ENCODE measurements at places on chromosomes 2 and 18.

DNA sequence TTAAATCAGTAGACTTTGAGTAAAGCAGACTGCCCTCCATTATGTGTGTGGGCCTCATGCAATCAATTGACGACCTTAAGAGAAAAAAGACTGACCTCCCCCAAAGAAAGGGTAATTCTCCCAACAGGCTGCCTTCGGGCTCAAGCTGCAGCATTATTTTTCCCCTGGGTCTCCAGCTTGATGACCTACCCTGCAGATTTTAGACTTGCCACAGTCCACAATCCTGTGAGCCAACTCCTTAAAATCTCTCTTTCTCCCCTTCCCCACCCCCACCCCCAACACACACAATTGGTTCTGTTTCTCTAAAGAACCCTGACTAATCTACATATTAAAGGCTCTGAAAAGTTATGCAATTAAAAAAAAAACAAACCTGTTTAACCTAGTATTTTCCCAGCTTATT, 89.4 kb downstream of the RNF152 start:
- DNase-seq = no peak

GRCh38 chr2:96823198-96823597, 7.1 kb downstream of the CNNM3 start:
- DNase-seq = no peak

DNA sequence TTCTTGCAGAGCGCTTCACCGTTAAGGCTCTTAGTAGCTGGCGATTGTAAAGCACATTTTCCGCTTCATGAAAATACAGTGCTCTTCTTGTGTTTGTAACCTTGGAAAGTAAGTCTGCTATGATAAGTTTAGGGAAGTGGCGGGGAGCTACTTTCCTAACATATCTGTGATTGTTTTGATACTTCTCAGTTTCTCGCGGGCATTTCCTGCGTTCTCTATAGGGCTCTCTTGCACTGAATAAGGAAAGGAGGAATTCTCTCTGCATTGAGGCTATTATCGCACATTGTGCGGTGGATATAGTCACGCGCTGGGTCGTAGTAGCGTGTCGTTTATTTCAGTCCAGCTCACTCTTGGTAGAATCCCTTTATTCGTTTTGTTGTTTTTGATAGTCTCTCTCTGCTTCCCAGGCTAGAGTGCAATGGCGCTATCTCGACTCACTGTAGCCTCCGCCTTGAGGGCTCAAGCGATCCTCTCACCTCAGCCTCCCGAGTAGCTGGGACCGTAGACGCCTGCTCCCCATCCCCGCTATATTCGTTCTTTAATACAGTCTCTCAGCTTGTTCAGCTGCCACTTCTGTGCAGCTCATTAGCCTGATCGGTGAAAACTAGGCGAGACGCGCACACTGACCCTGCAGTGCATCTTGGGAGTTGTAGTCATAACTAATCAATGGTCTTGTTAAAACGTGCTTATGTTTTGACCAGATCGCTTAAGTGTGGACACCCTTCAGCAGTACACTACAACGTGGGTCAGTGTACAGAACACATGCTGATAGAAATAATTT, 1.0 kb upstream of the PPP4R3B start:
- peak; percentile 55 for DNase-seq

DNA sequence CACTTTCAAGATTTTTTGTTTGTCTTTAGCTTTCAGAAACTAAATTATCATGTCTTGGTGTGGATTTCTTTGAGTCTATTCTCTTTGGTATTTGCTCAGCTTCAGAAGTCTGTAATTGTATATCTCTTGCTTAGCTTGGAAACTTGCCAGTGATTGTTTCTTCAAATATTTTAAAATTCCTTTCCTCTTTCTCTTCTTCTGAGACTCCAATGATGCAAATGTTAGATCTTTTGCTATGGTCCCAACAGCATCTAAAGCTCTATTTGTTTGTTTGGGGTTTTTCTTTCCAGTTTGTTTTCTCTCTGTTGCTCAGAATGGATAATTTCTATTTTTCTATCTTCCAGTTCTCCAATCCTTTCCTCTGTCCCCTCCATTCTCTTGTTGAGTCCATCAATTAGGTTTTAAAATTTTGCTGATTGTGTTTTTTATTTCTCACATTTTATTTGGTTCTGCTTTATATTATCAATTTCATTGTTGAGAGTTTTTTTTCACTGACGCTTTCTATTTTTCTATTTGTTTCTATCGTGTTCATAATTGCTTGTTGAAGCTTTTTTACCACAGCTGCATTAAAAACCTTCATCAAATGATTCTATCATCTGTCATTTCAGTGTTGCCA, 81.5 kb upstream of the DAPL1 start:
- no peak for DNase-seq

DNA sequence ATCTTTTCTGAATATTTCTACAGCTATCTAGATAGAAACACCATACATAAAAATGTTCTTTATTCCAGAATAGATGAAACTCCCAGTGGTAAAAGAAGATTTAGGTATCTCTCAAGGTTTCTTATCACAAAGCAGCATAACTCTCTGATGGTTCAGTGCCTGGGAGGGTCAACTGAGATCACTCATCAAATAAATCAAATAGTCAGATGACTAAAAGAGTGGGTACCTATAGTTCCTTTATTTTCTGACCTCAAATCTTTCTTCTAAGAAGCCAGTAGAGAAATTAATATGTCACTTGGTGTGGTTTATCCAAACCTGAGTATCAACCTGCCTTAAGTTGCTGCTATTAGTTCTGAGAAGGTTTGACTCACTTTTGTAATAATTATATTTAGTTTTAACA, 120.9 kb downstream of the TMEFF2 start:
- DNase-seq = no peak

- no peak for DNase-seq
Observed at GRCh38 chr2:241540401-241540770, 18.2 kb upstream of the BOK start.

GRCh38 chr18:58226429-58226828, 182.4 kb downstream of the NEDD4L start:
- no peak for DNase-seq

DNA sequence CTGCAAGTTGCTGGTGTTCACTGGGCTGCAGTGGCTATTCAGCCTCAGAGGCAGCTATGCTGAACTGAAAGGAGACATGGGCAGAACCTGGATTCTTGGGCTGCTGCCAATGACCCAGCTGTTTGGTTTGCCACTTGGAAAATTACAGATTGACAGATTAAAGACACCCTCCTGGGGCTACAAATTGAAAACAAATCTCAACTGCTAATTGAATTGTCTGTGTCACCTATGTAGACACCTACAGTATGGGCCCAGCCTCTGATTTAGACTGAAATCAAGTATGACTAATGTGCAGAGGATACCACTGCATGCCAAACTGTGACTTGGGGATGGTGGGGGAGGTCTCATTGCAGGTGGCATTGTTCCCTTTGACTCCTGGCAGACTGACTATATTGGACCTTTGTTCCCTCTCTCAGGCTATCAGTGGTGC, 42.8 kb downstream of the ITSN2 start:
- DNase-seq = no peak

DNA sequence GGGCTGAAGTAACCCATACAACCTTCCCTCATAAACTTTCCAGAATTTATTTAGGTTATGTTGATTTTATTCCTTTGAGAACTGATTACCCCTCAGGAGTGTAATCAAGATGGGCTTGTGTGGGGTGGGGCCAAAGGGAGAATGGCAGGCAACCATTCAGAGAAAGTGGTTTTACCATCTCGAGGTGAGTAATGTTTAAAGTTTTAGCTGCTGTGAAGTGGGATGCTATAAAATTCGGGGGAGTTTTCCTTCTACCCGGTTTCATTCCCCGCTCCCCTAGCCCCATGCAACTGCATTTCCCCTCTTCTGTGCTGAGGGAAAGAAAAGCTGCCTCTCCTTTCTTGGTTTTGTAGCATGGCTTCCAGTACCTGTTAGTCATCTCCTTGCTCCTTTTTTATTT, 34.7 kb downstream of the MAP4K4 start:
- no peak for DNase-seq

GRCh38 chr2:234564699-234565098, 67.8 kb upstream of the ARL4C start:
- no peak for DNase-seq

DNA sequence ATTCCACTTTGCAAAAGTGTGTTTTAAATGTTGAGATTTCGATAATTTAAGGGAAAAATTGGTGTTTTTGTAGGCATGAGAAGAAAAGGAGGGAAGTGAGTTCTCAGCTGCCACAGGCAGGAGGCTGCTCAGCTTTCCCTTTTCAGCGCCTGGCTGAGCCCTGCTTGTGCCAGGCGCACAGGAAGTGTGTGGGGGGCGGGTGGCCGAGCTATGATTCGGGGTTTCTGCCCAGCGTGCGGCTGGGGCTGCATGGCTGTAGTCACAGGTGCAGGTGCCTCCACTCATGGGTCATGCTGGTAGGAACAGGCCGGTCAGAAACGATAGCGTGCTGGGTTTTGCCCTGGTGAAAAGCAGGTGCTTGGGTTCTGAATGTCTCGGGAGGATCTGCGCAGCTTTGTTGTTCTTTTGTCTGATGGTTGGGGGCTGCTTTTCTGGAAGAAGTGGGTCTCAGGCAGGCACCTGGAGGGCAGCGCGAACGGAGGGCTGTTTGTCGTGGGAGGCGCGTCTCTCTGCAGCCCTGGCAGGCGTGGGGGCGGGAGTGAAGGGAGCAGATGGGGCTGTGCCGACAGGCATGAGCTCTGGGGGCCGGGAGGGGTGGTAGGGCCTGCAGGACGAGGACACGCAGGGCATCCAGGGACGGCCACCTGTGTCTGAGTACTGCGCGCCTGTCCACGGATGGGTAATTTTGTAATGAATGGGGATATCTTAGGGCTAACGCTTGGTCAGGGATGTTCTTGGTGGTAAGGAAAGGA, 2.1 kb downstream of the KCNG2 start:
- no peak for DNase-seq

DNA sequence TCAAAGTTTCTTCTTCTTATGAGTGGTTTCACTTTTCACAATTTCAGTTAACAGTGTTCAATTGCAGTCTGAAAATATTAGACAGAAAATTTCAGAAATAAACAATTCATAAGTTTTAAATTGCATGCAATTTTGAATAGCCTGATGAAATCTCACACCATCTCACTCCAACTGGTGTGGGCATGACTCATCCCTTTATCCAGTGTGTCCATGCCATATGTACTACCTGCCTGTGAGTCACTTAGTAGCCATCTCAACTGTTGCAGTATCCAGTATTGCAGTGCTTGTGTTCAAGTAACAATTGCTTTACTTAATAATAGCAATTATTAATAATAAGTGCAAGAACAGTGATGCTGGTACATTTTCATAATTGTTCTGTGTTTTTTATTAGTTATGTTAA, 1202.5 kb downstream of the DSC3 start:
- no peak for DNase-seq

- DNase-seq = no peak
Observed at GRCh38 chr2:216074794-216075193, 6.8 kb downstream of the PECR start.

GRCh38 chr2:127081826-127082633, 24.9 kb downstream of the BIN1 start:
- DNase-seq = peak; percentile 84

GRCh38 chr2:172740856-172741255, 5.2 kb downstream of the RAPGEF4 start:
- DNase-seq = no peak

GRCh38 chr2:139296672-139297209, 516.6 kb upstream of the NXPH2 start:
- no peak for DNase-seq

DNA sequence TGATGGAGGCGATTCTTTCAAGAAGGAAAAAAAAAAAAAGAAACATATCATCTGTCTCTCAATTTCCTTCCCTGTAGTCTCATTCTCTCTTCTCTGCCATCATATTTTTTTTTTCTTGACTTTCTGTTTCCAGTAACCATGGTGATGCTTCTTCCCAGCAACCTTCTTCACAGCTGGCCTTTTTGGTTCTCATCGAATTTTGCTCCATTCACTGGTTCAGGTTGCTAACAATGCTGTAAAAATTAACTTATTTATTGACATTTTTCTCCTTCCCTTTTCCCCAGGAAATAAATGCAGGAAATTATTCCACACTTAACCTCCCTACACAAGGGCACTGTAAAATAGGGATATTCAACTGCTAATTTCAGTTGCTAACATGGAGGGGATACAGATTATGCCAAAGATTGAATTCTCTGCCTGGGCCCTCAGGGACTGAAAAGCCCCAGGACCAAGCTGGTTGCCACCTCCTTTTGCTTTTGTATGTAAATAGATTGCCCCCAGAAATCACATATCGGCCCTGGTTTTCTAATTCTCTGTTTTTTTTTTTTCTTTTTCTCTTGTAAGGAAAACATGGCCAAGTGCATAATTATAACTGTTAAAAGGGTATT, 154.7 kb downstream of the MAP2 start:
- DNase-seq = no peak

GRCh38 chr2:164644036-164644700, 22.9 kb upstream of the GRB14 start:
- no peak for DNase-seq

DNA sequence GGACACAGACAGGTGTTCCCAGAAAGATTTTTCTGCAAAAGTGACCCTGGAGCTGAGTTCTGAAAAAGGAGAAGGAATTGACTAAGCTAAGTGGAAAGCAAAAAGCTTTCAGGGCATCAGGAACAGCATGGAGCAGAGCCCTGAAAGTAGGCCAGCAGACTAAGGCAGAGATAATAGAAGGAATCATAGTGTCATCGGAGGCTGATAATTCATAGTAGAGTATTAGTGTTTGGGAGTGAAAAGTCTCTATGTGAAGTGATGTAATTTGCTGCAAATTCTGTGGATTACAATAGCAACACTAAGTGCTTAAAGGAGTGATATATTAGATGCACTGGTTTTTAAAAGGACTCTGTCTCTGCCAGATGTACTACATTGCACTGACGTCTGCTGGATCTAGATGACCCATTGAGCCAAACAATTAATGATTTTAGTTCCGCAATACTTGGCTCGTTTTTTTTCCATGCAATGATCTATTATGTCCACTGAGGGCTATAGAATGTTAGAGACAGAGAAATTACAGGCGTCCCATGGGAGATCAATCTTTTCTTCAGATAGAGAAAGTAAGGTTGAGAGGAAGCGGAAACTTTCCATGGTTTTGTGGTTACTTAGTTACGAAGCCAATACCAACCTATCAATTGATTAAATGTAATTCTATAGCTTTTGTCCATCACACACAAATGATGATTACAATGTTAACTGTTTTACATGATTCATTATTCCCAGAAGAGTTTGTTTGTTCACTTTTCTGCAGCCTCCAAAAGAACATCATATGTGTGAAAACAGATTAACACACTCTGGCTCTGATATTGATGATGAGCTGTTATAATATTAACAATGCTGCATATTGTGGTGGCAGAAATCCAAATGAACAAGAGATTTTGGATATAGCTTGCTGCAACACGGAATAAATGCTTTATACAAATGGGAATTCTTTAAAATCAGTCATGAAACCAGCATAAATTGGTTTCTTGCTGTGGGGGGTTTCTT, 143.7 kb downstream of the MC4R start:
- DNase-seq = no peak

DNA sequence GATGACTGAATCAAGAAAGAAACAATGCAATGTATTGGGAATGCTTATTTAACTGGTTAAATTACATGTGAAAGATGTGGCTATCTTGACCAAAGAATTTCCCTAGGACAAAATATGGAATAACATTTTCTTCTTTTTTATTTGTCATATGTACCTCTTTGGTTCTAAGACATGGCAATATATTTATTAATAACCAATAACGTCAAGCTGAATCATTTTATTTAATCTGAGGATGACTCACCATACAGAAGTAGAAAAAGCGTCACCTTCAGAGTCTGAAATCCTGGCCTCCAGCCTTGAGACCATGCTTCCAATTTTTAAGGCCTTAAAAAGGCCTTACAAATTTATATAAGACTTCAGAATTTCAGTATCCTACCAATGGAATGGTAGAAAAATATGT, 1464.9 kb downstream of the SUCLG1 start:
- no peak for DNase-seq
